ENCODE measurements at places on chromosomes 16 and 17. TPM values are rescaled to one million over a fixed set of nuclear protein-coding genes. Genes with fewer than 3 reads are reported as not detected.

GRCh38 chr17:17366941-17367875 lies 64.0 kb downstream of the NT5M start:
- DNase-seq: no peak

The ATF7IP2 gene
- total RNA-seq: 14.9 TPM

The LITAFD gene
- total RNA-seq: not detected

The MT4 gene
- total RNA-seq: not detected

DNA sequence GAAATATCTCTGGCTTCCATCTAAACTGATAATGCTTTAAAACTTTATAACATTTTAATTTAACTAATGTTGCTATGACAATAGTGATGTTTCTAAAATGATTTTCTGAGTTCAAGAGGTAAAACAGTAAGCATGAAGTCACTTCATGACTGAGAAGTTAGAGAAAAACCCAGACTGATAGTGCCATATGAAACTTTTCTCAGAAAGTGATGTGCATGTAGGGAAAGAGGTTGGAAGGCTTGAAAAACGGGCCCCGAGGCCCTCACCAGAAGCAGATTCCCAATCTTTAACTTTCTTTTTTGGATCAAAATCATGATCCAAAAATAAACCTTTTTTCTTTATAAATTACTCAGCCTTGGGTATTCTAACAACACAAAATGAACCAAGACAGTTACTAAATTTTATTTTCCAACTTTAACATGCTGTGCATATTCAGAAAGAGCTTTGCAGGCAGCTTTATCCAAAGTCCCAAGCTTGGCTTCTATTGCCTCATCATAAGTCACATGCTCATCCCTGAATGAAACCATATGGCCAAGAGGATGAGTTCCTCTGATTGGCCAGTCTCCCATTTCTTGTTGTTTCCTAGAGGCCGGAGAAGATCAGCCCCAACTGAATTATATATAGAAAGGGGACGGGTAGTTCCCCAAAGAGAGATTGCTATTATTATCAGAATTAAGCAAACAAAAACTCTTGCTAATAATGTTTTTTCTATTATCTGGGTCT lies 357.6 kb upstream of the SALL1 start:
- DNase-seq: no peak

GRCh38 chr16:52271088-52271750 lies 275.7 kb downstream of the TOX3 start:
- no peak for DNase-seq

The TNFSF12 gene
- 38.2 TPM for total RNA-seq

DNA sequence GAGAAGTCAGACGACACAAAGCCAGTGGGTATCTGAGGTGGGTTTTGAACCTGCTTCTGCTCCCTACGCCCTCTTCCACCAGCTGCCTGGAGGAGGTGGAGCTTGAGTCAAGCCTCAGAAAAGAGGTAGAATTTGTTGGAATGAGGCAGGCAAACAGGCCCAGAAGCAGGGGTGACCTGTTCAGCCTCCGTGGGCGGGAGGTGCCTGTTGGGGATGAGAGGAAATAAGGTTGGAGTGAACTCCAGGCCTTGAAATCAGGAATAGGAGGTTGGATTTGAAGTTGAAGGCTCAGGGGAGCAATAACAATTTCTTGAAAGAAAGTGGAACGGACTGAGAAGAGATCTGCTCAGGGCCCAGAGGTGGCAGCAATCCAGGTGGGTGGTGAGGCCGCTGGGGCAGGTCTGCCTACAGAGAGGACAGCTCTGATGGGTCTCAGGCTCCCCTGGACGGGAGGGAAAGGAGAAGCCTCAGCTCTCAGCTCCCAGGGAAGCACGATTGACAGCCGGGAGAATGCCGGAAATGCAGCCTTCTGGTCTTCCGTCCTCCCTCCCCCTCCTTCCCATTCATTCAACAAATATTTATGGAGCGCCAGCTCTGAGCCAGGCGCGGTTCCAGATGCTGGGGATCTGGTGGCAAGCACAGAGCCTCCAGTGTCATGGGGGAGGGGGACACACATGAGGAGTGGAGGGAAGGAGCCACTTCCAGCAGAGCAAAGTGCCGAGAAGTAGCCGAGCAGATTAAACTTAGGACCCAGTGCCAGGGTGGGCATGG lies 61.9 kb upstream of the CIBAR2 start:
- no peak for DNase-seq

DNA sequence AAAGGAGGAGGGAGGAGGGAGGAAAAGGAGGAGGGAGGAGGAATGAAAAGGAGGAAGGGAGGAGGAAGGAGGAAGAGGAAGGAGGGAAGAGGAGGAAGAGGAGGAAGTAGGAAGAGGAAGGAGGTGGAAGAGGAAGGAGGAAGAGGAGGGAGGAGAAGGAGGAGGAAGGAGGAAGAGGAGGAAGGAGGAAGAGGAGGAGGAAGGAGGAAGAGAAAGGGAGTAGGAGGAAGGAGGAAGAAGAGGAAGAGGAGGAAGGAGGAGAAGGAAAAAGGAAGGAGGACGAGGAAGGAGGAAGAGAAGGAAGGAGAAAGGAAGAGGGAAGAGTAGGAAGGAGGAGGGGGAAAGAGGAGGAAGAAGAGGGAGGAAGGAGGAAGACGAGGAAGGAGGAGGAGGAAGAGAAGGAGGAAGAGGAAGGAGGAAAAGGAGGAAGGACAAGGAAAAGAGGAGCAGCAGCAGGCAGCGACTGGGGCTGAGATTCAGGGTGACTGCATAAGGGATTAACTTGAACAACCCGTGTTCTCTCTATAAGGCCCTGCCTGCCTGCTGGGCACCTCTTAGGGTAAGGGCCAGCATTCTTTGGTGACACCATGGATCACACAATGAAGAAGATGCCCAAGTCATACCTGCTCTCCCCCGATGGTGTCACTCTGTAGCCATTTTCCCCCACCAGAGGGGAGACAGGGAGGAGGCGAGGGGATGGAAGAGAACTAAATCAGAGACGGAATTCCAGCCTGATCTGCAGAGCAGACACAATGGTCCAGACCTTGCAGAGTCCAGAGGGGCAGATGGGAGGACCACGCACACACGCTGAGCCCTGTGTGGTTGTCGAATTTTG lies 1.4 kb upstream of the IL34 start:
- DNase-seq: no peak

The KRT33B gene
- total RNA-seq: not detected

DNA sequence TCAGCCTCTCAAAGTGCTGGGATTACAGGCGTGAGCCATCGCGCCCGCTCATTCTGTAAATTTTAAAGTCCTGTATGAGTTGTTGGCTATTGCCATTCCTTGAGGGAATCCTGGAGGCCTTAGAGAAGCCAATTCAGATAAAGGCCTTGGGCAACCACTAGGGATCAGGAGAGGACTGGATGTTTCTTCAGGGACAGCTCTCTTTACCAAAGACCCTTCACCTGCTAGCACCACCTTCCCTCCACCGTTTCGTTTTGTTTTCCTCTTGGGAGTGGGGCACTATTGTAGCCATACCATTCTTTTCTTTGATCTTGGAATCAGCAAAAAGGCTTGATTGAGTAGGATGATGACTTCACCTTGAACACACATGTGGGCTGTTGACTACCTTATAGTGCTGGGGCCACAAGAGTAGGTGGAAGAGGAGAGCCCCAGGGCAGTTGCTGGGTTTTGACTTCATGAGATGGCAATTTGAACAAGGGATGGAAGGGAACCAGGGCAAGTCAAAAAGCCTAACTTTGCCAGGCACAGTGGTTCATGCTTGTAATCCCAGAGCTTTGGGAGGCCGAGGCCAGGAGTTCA lies 7.0 kb upstream of the ANKRD40CL start:
- no peak for DNase-seq

The DHRS7C gene
- total RNA-seq: not detected

GRCh38 chr17:41695954-41696757 lies 7.5 kb downstream of the EIF1 start:
- no peak for DNase-seq

The SLC46A1 gene
- 2.2 TPM for total RNA-seq

- DNase-seq: no peak
These were observed 23.8 kb downstream of the ADCY7 start for GRCh38 chr16:50289950-50290764.

- no peak for DNase-seq
These were observed 42.5 kb downstream of the ARHGAP17 start for GRCh38 chr16:24972608-24973220.

- no peak for DNase-seq
These were observed 10.0 kb upstream of the CLUH start for GRCh38 chr17:2721603-2722002.

DNA sequence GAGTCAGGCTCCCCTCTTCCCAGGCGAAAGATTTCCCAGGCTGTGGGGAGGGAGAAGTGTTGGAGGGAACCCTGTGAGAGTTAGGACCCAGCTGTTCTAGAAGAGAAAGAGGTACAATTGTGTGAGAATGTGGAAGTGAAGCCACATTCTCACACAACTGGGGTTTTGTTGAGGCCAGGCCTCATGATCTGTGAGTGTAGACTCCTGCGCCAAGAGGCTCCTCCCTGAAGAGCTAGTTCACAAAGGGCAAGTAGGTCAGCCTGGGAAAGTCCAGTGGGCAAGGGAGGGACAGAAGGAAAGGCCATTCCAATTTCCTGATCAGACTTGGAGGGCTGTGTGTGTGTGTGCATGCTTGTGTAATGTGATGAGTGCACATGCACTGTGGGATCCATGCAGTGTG lies 15.2 kb downstream of the CD300LF start:
- DNase-seq: no peak

DNA sequence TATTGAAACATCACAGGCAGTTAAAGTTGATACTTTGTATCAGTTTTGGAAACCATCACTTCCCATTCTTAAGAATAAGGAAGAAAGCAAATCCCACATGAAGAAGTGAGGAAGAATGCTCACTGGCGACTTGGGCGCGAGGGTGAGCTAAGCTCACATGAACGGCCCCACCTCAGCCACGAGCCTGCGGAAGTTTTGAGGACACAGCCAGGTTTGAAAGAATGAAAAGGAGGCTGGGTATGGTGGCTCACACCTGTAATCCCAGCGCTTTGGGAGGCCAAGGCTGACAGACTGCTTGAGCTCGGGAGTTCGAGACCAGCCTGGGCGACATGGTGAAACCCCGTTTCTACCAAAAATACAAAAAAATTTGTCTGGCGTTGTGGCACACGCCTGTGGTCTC lies 110.3 kb upstream of the CHMP6 start:
- DNase-seq: no peak

DNA sequence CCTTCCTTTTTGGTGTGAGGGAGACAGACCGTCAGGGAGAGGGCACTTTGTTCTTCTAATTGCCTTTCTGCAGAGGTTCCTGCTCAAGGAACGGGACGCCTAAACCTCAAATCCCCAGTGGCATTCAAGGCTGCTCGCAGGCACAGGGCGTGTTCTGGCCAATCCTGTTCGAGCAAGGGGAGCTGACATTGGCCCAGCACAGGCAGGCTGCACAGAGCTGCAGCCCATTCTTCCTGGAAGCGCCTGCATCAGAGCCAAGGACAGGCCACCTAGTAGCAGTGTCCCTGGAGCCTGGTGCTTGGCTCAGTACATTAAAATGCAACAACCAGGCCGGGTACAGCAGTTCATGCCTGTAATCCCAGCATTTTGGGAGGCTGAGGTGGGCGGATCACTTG lies 72.2 kb upstream of the CREBBP start:
- no peak for DNase-seq

The TLCD2 gene
- total RNA-seq: 0.78 TPM

All from glomerular endothelial cell (primary cell).